NCI-H2171 (cell line): ENCODE measurements at places on chromosomes 12 and 14.
A peak's percentile ranks its signal among the peaks of the same experiment; 100 is the strongest.

- no peak for DNase-seq
These were observed 240 bp downstream of the BTG1 start for GRCh38 chr12:92145481-92145730.

GRCh38 chr12:50353869-50354593, 42.4 kb downstream of the FAM186A start:
- DNase-seq: no peak

DNA sequence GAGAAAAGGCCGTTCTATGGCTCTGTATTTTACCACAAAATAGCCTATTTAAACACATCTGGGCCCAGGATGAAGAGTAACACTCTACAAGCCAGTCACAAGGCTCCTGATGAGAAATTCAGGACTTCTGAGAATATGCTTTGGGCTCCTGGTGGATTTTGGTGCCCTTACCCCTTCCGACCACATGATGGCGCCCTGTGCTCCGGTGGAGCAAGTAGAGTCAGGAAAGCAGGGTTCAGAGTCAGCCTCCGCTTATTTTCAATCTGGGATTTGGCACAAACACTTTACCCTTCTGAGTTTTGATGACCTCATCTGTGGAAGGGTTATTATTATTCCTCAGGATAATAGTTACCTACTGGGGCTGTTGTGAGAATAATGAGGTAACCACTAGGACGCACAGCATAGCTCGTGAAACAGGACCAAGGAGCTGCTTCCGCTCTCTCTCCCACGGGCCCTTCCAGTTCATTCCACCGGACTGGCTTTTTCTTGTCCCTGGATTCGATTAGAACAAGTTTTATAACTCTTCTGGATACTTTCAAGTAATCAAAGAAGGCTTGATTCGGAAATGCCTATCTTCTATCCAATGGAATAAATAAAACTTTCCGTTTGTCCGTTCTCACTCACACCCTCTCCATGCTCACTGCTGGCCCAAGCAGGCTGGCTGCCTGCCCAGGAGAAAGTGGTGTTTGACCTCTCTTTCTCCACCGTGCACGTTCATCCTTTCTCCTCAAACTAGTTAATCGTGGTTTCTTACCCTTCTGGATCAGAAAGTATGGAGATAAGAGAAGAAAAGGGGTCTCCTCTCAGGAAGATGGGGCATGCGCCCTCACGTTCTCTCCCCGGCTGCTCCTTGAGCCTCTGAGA, 104.6 kb downstream of the GALC start:
- DNase-seq: no peak

DNA sequence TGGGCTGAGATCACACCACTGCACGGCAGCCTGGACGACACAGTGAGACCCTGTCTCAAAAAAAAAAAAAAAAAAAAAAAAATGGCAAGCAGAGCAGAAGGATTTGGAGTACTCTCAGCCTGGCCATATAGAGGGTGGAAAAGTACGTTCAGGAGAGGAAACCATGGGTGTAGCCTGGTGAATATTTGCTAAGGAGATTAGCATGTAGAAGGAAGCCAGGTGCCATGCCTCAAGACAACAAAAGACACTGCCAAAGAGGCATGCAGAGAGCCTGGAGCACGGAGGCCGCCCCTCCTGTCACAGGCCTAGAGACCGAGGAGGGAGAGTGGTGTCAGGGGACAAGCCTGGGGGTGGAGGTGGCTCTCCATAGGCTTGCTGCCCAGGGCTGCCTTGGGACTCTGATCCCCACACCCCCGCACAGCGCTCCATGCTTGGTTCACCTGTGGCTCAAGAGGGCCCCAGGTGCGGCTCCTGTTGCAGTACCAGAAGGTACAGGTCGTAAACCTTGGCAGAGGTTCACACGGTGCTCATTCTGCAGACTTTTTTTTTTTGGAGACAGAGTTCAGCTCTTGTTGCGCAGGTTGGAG, 27.9 kb upstream of the DEGS2 start:
- peak; percentile 84 for DNase-seq

GRCh38 chr14:50823762-50824636, 7.0 kb downstream of the NIN start:
- no peak for DNase-seq

- DNase-seq: no peak
These were observed 43.5 kb downstream of the LMO3 start for GRCh38 chr12:16562435-16562834.

GRCh38 chr14:51805541-51805940, 54.9 kb upstream of the GNG2 start:
- DNase-seq: no peak

DNA sequence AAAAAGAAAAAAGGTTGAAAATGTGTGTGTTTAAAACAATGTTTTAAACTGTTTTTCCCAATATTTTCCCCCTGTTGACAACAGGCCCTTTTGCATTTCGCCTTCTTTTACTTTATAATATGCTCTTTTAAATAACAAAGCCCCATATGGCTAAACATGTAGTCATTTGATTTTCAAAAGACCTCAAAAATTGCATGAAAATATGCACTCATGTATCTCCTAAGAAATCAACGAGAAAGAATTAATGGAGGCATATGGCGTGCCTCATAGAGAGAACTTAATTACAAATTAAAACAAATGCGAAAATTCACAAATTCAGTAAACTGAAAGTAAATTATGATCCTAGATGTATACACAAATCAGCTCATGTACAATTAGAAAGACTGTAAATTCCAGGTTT, 202.6 kb upstream of the FOXN3 start:
- DNase-seq: no peak

- no peak for DNase-seq
These were observed 10.4 kb downstream of the MAP4K5 start for GRCh38 chr14:50521912-50522341.

DNA sequence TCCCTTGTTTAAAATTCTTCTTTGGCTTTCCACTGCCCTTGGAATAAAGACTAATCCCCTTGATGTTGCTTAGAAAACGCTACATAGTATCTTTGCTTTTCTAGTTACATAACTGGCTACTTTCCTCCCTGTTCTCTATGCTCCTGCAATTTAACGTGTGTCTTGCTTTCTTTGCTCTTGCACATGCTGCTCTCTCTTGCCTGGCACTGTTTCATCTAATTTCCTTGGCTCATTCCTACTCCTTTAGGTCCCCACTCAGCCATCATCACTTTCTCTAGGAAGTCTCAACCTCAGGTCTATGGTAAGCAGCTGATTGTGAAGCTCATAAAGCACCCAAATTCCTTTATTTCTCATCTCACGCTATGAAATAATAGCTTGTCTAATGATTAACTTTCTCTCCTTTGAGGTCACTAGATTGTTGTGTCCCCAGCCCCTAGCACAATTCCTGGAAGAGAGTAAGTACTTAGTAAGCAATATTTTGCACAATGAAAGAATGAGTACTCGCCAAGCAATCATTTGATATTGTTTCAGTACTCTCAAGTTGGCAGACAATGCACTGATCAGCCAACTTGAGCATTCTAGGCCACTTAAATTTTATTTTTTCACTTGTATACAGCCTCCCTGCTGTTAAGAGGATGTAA, 3.3 kb downstream of the ALDH6A1 start:
- no peak for DNase-seq

DNA sequence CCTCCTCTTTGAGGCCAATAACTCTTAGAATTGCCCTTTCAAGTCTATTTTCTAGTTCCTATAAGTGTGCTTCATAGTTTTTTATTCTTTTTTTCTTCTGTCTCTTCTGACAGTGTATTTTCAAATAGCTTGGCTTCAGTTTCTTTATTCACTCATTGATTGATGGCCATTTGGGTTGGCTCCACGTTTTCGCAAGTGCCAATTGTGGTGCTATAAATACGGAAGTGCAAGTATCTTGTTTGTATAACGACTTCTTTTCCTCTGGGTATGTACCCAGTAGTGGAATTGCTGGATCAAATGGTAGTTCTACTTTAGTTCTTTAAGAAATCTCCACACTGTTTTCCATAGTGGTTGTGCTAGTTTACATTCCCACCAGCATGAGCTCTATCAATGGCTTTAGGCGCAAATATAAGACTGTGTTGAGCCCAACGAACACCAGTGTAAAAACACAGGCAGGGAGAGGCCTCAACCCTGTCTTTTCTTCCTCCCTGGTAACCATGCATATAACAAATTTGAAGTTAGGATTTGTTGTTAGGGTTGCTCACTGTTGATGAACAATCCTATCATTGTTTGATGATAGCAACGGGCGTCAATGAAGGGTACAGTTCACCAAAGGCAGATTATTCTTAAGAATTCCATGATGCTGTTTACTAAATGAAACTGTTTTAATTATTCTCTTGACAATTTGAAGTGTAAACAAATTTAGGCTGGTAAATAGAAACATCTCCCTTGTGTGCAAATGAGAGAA, 13.3 kb upstream of the LMNTD1 start:
- no peak for DNase-seq

DNA sequence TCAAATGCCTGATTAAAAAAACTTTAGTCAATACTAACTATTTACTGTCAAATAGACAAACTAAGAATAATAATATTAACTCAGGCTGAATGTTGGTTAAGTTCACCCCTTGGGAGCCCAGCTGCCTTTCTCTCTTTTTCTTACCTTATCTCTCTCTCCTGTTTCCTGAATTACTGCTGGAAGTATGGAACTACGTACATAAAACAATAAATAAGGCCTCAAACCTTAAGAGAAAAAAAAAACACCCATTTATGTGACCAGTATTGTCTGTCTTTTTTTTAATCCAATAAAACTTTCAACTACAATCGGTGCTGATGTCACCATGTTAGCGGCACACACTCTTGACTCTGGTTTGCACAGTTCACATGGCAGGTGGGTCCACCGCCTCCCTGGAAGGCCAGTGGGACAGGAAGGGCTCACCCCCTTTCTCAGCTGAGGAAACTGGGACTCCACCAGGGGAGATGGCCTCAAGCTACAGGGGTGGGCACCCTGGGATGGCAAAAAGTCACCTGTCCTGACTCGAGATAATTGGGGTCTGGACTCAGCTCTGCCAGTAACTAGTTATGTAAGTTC, 21.3 kb downstream of the BCL11B start:
- no peak for DNase-seq

DNA sequence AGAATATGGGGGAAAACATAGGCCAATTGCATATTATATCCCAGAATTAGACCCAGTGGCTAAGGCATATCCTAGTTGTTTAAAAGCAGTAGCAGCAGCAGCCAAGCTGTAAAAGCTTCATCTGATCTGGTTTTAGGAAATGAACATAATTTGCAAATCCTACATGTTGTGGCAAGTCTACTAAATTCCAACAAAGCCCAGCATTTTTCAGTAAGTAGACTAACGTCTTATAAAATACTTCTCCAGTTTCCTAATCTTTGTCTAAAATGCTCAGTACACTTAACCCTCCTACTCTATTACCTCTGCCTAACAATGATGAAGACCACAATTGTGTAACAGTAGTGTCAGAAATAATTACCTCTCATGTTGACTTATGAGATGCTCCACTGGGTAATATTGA, 70.9 kb upstream of the RERGL start:
- no peak for DNase-seq

DNA sequence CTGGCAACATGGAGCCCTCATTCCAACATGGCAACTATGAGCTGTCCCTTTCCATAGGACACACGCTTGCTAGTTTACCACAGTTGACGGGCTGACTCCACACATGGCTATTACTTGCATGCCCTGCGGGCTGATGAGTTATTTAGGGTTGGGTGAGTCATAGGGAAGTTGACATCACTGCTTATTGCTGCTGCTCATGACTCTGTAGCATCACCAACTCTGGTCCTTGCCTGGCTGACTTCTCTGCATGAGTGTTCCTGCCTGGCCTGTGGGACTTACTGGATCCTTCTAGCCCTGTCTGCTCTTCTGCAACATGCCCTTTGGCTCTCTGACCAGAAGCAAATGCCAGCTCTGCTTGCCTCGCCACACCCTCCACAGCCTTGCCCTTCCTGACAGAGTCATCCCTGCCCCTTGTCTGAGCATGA, 199.5 kb downstream of the ANO6 start:
- DNase-seq: no peak

- no peak for DNase-seq
These were observed 38.4 kb upstream of the OR4E1 start for GRCh38 chr14:21712036-21712435.

DNA sequence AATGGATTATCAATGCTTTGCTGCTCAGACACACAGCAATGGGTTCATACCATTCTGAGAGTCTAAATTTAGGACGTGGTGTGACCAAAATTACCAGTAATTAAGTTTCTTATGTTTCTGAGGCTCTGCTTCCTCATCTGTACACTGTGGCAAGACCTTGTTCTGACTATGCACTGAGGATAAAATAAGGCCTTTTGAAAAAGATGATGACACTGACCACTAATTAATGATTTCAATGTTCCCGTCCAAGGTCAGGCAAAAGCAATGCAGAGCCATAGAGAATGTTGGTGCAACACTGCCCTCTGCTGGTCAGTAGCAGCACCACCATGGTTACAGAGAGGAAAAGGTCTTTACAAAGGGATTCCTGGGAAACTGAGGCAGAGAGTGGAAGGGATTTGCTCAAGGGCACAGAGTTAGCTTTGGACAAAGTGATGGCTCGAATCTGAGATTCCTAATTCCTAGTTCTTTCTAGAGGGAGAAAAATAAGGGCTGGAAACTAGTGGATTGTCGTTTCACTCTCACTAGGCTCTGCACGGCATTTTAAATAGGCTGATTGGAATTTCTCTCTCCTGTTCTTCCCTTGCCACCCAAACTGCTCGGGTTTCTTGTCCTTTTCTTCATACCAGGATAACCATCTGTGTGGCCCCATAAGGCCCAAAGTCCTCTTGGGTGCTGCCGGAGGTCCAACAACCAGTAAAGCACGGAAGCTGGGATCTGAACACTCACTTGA, 22.3 kb upstream of the P2RX7 start:
- peak; percentile 20 for DNase-seq

GRCh38 chr12:49540229-49541139, 1.7 kb downstream of the KCNH3 start:
- DNase-seq: no peak

DNA sequence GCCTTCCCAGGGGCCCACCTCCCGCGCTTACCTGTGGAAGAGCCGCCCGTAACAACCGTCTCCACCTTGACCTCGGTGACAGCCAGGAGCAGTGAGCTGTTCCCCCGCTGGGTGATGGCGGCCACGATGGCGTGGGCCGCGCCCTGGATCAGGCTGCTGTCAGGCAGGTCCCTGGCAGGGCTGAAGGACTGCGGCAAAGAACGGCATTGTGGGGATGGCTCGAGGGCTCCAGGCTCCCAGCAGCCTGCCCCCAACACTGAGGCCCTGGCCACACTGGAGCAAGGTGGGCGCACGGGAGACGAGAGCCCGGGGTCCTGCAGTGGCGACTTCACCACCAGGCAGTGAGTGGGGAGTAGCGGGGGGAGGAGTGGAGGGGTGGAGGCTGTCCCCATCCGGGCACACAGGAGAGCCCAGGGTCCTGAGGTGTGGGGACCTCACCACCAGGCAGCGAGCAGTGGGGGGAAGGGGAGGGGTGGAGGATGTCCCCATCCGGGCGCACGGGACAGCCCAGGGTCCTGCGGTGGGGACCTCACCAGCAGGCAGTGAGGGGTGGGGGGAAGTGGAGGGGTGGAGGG, 25.0 kb downstream of the JAG2 start:
- DNase-seq: no peak

- DNase-seq: peak; percentile 61
These were observed at the start of gene BCL7A for GRCh38 chr12:122021822-122022392. BCL7A (plus strand) TSS chr12:122021884; CDS start chr12:122022092, 208 bp downstream.

GRCh38 chr12:58847901-58848600, 72.3 kb downstream of the LRIG3 start:
- DNase-seq: peak; percentile 24
